ENCODE measurements at places on chromosomes 2 and 18.
A peak's percentile ranks its signal among the peaks of the same experiment; 100 is the strongest.

GRCh38 chr18:10927286-10927992 is 221.9 kb downstream of the PIEZO2 start:
- no peak for DNase-seq

- no peak for DNase-seq
These were observed 5.9 kb downstream of the CTLA4 start for GRCh38 chr2:203873461-203873860.

DNA sequence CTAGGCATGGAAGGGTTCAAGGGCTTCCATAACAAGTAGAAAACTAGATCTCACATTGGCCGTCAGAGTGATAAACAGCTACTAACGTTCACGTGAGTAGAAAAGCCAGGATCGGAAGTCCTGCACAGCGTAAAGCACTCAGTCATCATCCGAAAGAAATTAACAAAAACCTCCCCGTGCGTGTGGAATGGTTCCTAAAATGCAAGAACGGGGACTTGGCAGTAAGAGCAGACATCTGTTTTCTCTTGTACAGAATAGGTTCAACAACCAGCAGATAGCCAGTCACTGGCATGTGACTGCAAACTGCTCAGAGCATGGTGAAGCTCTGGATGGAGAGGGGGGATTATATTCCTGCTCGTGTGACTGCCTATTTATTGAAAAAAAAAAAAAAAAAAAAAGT is 106.9 kb upstream of the ITGB6 start:
- DNase-seq = no peak

- DNase-seq = no peak
These were observed 75.5 kb upstream of the KLF7 start for GRCh38 chr2:207241198-207241597.

DNA sequence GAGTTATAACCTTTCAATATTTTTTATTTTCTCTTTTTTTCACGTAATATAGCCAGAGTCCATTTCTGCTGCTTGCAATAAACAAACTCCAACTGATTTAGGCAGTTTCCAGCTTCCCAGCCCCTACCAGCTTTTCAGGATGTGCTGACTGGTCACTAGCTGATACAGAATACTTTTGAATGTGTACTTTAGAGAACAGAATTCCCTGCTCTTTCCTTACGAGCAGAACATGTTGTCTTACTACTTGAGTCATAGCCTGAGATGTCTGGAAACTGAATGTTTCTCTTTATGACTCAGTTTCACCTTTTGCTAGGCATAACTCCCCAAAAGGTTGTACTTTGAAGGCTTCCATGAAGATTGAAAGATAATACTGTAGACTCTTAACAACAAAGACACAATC is 44.5 kb upstream of the KCNE4 start:
- DNase-seq = no peak

DNA sequence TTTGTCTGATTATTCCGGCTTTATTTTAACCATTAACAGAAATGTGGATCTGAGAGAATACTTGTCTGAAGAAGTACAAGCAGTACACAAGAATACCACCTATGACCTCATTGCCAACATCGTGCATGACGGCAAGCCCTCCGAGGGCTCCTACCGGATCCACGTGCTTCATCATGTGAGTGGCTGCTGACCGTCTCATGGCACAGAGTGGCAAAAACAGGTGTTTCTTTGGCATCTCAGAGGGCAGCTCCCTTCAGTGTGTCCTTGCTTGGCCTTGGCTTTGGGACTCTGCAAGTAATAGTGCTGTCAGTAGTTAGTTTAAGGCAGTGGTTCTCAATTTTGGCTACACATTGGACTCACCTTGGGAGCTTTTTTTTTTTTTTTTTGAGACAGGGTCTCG is 23.1 kb downstream of the SFTPB start:
- no peak for DNase-seq

DNA sequence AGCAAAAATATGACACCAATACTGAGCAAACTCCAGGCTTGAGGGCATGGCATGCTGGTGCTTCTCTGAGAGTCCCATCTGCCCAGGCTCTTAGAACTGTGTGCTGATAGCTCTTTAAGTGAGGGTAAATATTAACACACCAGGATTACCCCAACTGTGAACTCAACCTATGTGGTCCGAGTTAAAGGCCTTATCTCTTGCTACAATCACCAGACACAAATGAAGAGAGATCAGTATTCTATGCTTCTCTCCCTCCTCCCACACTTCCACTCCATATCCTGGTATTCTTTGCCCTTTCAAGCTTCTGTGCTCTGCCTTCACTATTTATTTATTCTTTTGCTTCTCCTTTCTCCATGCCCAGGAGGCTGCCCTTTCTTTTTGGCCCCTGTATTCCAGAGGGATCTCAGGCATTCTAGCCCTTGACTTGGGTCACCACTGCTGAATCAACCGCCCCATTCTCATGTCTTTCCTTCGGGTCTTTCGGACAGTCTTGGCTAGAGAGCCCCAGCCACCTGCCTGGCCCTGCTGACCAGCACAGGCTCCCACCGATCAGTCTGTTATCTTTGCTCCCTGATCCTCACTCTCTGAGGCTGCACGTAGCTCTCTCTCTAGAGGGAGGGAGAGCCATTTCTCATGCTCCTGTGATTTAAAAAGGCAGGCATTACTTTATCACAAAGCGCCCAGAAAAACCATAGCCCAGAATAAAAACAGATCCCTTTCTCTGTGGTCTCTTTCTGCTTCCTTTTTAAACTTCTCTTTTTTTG is 17.2 kb upstream of the HK2 start:
- DNase-seq = no peak

GRCh38 chr2:110678457-110679336 is 834 bp upstream of the BUB1 start:
- no peak for DNase-seq

DNA sequence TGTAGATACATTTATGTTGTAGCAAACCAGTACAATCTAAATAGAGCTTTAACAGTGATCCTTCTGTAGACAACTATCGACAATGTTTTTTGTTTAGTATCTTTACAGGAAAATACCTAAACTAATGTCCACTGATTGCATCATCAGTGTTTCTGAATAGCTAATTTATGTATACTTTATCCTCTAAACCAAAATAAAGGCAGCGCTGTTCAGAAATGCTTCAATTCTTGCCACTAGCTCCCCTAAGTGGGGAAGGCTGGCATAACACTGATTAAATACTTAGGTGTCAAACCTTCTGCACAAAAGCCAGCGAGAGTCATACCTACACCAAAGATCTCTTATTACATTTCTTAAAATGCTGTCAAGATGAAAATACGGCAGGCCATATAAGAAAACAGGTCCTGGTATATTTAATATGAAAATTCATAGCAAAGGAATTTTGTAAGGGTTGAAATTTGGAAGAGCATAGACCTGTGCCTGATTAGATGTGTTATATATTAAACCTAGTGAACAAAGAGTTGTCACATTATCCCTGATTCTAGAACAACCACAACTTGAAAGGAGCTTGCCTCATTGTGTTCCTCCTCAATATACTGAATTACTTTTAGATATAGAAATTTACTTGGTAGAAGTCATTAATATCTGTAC is 1693.4 kb upstream of the SLC39A10 start:
- DNase-seq = no peak

GRCh38 chr2:27208486-27209050 is 3.3 kb upstream of the ATRAID start:
- DNase-seq = no peak

GRCh38 chr2:28637066-28638047 is 114.3 kb upstream of the PPP1CB start:
- no peak for DNase-seq

GRCh38 chr2:96977631-96978195 is 8.7 kb downstream of the FAM178B start:
- DNase-seq = peak; percentile 51

DNA sequence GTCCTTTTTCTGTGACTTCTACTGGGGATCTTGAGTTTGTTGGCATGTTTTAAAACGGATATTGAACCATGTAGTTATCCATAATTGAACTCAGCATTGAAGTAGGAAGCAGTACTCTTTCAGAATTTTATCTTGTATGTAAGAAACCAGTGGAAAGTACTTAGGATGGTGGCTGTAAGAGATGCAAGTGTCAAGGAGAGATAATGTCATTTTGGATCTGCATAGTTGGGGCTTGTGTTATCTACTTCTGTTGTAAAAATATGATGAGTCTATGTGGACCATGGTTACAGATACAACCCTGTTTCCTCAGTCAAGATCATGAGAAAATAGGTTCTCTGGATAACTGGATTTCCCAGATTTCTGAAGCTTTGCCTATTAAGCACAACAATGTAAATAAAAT is 113.7 kb downstream of the NAB1 start:
- no peak for DNase-seq

- DNase-seq = no peak
These were observed 9.5 kb upstream of the MYL1 start for GRCh38 chr2:210324458-210324857.

DNA sequence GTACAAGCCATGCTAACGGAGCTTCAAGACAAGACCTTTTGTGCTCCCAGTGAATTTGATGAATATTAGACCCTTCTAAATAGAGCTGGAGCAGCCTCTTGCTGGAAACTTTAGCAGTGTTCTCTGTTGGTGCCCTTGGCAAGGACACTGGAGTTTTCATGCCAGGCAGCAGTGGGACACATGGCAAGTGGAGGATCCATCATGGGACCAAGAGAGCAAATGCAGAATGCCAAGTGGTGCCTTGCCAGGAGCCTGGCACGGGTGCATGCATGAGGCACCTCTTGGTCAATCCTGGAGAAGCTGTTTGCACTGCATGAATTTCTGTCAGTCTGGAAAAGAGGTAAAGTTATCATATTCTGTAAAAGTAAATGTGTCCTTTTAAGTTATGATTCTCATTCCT is 59.1 kb downstream of the NETO1 start:
- no peak for DNase-seq

DNA sequence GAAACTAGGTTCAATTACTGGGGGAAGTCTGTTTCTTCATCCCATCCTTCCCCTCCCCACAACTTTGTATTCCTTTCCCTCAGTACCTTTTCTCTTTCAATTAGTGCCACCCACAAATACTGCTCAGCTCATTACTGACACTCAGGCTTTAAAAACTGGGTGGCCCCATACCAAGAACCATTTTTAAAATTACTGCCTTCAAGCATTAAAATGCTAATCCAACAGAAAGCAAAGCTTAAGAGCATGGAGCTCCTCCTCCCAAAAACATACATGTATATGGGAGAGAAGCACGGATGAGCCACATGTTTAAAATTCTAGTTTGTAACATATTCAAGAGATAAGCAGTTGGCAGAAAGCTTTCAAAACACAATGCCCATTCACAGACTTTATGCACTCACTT is 44.0 kb downstream of the IRS1 start:
- DNase-seq = no peak
